ENCODE measurements at places on chromosomes 3 and 15.

DNA sequence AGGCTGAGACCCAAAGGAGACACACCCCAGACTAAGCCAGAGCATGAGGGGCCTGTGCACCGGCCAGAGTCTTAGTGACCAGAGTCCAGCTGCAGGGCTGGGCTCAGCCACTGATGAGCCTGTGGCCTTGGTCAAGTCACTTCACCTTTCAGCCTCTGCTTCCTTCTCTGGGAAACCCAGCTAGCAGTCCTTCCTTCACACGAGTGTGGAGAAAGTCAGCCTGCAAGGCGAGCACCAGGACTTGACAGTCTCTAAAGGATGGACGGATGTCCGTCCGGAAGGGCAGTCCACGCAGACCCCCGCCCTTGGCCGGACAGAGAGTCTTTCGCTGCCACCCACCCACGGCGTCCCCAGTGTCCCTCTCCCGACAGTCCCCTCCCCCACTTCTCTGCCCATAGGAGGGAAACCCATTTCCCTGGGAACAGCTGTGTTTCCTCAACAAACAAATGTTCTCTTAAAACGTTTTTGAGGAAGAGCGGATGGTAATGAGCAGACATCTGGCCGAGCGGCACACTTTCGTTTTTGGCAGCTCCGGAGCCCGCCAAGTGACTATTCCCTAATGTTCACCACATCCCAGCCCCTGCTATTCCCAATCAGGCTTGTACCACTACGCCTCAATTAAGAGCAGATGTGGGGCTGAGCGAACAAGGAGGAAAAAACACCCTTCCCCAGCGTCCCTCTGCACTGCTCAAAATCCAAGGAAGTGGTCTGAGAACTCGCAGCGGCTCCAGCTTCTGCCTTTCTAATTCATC is 129.1 kb upstream of the SMAD3 start:
- DNase-seq, result no peak

DNA sequence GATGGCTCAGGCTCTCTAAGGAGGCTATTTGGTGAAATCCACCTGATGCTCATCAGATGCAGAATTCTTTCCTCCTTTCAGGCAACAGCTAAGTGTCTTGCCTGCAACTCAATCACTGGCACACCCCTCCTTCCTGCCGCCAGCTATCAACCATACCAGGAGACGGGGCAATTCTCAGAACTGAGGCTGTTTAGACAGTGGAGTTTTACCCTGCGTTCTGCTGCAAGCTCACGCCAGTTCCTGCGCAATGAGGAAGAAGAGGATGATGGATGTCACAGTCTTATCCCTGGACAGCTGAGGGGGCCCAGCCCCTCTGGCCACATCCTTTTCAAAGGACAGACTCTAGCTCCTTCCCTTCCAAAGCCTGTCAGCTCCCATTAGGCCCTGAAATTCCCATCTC is 7.0 kb upstream of the MANF start:
- no peak for DNase-seq

- no peak for DNase-seq
These were observed 5.6 kb downstream of the ZBED2 start for GRCh38 chr3:111589303-111590142.

DNA sequence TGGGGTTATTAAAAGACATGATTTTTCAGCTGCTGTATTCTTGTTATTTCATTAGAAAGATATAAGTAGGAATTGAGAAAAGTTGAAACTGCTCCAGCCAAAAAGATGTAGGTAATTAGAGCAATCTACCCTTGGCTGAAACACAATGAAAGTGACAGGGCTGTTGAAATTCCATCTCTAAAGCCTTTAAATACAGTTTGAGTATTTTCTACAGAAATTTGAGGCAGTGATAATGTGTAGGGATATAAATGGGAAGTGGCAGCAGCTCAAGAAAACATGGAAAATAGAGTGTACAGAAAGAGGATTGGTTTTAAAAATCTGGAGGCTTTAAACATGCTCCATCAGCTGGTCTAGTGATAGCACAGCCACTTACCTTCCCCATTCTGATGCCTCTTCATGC is 22.8 kb upstream of the UNC13C start:
- no peak for DNase-seq

DNA sequence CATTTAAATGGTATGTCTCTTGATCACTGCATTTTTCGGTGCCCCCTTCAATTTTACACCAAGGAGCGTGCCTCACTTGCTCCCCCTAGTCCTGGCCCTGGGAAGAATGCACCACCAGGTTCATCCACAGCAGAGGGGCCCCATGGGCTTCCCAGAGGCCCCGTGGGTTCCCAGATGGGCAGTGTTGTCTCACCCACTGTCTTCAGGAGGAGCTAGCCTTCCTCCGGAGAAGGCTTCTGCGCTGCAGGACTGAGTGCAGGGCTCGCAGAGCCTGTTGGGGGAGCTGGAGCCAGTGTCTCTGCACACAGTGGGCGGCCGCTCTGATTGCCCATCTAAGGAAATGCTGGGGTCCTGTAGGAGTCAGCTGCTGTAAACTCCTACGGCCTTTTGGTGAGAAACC is 45.9 kb downstream of the POLR2M start:
- DNase-seq, result peak; percentile 28

GRCh38 chr3:10315101-10315500 is 5.8 kb downstream of the SEC13 start:
- DNase-seq, result no peak

GRCh38 chr3:24765399-24765798 is 270.7 kb upstream of the THRB start:
- no peak for DNase-seq

DNA sequence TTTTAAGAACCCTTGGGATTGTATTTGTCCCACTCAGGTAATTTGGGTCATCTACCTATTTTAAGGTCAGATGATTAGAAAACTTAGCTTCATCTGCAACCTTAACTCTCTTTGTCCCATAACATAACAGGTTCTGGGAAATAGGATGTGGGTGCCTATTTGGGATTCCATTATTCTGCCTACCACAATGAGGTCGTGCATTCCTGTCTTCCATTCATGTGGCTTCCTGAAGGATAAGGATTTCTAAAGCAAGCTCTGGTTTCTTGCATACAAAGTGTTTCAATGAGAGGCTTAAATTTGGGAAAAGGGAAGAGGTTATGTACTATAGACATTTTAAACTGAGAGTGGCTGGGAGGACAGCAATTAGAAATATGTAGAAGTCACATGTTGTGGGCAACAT is 190.3 kb downstream of the MCTP2 start:
- DNase-seq, result no peak

DNA sequence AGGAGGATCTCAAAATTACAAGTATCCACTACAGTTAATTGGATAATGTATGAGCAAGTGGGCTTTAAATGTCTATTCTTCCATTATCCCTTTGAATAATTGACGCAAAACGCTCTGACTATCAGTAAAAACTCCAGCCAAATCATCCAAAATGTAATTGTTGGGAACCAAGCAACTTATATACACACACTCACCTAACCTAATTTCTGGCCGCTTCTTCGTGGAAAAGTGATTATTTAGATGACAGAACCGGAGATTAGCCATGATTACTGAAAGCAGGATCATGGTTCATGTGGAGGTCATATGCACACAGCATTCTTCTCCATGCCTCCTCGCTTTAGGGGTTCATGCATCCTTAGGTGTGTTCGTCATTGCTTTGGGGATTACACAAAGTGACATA is 992.4 kb downstream of the NAALADL2 start:
- no peak for DNase-seq

DNA sequence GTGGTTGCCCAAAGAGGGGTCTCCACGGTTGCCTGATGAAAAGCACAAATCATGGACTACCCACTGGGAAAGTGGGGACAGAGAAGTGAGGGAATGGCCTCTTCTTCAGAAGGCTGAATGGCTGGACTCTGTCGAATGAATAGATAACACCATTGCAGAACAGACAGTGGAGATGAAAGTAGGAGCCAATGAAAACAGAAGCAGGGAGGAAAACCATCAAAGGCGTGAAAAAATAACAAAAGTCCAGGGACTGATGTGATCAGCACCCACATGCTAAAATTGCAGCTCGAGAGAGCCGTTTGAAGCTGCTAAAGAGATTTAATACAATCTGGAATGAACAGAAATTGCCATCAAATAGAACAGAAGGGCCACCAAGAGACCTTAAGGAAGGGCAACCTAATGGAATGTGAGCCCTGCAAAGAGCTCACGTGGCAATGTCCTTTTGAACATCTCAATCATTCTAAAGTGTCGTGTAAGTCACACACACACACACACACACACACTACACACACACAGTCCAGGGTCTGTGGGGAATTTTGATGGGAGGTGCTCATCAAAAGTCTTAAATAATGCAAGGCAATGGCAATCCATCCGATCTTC is 130.9 kb upstream of the ICE2 start:
- no peak for DNase-seq

GRCh38 chr3:17304969-17305368 is 420.2 kb downstream of the PLCL2 start:
- DNase-seq, result no peak

DNA sequence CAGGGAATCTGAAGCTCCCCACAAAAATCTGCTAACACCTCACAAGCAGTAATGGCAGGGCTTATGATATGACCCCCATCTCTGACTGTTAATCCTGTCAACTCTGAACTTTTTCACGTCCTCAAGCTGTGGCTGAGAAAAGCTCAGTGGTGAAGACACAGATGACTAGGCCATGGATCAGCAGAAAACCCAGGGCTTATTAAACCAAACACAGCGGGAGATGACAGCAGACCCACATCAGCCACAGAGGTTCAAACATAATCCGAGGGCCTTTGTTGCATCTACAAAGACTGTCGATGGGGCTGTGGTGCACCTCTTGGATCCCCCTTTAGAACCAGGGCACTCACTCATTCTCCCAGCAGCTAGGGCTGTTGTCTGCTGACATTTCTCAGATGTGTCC is 50.4 kb downstream of the GLB1 start:
- no peak for DNase-seq

DNA sequence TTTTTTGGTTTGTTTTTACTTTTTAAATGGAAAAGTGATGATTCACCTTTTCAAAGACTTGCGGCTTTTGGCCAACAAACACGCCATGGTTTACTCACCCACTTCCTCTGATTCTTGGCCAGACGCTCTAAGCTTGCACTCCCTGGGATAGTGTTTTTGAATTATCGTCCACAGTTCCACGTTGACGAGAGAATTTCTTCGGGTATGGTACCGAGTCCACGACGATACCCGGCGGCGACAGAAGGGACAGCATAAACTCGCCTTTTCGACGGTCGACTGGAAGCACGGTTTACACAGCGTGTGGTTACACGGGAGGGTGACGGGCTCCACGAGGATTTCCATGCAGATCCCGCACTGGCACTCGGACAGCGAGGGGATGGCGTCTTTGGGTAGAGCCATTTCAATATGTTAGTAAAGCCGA is 783 bp downstream of the RNF168 start:
- peak; percentile 46 for DNase-seq

GRCh38 chr15:39789736-39790135 is 7.1 kb upstream of the FSIP1 start:
- no peak for DNase-seq

Measured in frontal cortex (tissue), 4 donors.